ENCODE measurements at places on chromosomes 13 and 19.

DNA sequence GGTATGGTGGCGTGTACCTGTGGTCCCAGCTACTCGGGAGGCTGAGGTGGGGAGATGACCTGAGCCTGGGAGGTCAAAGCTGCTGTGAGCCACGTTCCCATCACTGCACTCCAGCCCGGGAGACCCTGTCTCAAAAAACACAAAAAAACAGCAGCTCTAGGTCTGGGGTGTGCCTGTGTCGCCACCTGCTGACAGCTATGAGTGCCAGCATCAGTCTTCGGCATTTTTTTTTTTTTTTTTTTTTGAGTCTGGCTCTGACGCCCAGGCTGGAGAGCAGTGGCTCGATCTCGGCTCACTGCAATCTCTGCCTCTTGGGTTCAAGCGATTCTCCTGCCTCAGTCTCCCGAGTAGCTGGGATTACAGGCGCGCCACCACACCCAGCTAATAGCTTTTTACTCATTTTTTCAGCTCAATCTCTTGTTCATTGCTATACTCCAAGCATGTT lies 10.1 kb downstream of the AP2S1 start:
- DNase-seq, result peak; percentile 56

GRCh38 chr13:114258589-114258988 lies 22.8 kb upstream of the UPF3A start:
- DNase-seq, result no peak

DNA sequence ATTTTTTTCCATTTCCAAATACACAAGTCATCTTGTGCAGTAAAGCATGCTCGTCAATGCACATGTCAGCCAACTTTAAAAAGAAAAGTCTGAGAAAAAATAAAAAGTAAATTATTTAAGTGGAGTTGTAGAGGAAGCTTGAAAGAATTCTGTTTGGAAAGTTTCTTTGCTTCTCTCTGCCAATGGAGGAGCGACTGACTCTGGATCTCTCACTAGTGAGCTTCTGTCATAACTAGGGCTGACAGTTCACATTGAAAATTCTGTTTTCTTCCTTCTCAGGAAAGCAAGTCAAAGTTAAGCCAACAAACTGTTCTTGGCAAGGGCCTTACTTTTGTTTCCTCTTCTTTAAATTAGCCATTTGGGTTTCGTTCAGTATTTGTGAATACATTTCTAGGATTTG lies 298.2 kb downstream of the POU4F1 start:
- DNase-seq, result no peak

DNA sequence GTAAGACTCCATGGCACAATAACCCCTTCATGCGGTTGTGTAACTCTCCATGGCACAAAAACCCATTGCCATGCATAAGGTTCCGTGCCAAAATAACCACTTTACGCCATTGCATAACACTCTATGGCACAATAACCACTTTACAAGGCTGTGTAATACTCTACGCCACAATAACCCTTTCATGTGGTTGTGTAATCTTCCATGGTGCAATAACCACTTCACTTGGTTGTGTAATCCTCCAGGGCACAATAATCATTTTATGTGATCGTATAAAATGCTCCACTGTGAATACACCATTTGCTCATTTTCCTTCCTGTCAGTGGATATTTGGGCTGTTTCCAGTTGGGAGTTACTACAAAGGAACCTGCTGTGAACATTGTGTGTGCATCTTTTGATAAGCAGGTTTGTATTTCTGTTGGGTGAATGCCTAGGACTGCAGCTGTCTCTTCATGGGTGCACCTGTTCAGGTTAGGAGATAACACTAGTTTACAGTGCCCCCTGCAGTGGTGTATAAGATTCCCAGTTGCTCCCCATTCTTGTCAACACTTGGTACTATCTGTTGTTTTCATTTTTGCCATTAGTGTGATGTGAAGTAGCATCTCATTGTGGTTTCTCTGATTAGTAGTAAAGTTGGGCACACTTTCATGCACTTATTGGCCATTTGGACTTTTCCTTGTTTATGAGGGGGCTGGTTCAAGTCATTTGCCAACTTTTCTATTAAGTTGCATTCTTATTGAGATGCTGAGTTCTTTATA lies 21.1 kb upstream of the ZSCAN18 start:
- DNase-seq, result no peak

DNA sequence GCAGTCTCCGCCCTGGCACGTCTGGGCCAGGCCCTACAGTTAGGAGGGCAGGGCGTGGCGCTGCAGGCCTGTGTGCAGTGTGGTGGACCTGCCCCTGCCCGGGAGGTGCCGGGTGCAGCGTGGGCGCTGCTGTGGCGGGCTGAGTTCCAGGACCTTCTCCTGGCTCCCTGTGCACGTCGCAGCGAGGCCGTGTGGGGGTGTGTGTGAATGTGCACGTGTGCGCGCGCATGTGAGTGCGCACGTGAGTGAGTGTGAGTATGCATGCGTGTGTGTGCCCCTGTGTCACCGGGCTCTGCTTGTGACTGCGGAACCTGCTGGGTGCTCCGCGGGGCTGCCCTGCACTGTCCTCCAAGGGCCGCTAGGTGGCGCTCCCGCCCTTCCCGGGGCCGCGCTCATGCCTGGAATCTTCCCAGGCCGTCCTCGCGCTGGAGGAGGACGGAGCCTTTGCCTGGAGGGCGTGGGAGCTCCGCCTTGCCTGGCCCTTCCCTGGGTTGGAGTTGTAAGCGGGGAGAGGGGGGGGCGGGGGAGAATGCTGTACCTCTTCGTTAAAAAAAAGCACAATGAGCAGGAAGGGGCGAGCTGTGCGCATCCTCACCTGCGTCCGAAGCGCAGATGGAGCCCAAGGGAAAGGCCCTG lies 79.3 kb downstream of the KDM4B start:
- DNase-seq, result peak; percentile 42

DNA sequence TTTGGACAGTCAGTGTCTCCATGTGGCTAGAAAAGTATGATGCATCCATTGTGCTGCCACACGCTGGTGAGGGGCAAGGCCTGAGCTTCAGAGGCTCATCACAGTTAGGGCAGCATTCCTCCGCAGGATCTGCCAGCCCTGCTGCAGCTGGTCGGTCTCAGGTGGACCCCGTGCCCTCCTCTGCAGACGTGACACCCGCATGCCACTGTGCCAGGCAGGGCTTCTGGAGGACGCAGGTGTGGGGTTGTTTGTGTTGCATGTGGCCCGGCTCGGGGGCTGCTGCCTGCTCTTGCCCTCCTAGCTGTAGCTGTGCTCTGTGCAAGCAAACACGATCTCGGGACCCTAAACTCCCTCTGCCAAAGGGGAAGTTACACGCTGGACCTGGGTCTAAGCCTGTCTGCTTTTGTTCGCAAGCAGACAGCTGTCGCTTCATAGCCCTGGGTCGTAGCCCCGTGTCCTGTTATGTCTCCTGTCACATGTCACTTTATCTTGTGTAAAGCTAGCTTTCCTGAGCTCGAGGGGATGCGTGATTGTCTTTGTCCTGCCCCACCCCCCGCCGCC lies 45.3 kb downstream of the SLC7A9 start:
- no peak for DNase-seq

GRCh38 chr13:62113179-62113578 lies 697.5 kb upstream of the PCDH20 start:
- DNase-seq, result no peak

GRCh38 chr19:19558055-19558454 lies 20.0 kb downstream of the CILP2 start:
- DNase-seq, result no peak

- DNase-seq, result no peak
These were observed 424.1 kb upstream of the DACH1 start for GRCh38 chr13:72290962-72291681.

DNA sequence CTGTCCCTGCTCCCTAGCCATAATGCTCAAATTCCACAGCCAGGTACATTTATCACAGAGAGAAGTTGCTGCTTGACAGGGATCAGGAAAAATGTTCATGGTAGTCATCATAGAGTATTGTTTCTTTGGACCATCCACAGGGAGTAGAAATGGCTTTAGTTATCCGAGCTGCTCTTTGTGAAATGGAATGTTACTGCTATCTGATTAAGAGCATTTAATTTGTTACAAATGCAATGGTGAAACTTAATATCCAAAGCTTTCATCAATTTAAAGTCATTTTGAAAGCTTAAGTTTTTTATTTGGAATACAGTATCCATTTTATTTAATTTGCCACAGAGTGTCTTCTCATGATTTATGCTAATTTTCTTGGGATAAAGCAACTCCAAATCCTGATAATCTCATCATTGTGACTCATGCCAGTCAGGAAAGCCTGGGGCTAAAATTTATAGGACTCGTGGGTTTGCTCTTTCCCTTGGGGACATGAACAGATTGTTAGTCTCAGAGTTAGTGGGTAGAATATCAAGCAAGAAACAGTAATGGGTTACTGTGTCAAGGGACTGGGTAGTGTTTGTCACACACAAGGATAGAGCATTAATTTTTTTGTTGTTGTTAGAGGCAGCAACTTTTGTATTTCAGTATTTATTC lies 59.8 kb downstream of the SCEL start:
- DNase-seq, result no peak

DNA sequence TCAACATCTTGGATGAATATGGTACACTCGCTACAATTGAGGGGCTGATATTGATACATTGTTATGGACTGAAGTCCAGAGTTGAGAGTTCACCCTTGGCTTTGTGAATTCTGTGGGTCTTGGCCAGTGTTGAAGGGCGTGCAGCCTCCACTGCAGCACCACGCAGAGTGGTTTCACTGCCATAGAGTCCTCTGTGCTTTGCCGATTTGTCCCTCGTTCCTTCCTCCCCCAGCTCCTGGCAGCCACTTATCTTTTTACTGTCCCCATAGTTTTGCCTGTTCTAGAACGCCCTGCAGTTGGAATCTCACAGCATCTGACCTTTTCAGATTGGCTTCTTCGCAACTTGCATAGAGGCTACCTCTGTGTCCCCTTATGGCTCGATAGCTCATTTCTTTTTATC lies 57.3 kb upstream of the IRS2 start:
- no peak for DNase-seq

DNA sequence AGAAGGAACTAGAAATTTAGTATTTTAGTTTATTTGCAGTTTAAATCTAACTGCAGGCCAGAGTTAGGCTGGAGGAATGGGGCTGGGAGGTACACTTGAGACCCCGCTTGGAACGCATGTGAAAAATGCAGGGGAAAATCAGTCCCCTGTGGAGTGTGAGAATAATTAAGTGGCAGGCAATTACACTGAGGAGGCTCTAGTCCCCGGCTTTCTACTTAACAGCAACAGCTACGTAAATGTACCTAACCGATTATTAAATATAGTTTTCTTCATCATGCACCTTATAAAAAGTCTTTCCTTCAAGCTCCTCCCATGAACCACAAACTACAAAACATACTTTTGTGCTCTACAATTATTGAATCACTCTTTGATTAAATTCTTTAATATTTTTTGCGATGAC lies 804 bp downstream of the ZNF708 start:
- no peak for DNase-seq

DNA sequence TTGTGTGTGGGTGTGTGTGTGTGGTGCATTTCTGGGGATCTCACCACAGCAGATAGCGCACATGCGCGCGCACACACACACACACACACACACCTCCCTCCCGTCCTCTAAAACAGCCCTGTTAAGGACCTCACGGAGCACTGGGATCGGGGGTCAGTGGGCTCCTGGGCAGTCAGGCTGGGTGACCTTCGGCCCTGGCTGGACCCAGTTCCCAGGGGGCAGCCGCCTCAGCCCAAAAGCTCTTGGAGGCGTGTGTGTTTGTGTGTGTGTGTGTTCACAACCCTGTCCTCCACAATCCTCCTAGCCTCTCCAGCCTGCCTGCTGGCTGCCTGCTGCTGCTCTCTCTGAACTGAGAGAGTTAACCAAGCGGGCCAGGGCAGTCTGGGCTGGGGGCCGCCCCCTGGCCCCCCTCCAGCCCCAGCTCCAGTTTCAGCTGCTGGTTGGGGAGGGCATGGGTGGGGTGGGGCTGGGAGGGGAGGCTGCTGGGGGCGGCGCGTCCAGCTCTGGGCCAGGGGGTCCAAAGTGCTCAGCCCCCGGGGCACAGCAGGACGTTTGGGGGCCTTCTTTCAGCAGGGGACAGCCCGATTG lies at the start of gene FXYD1:
TSS of gene FXYD1 (plus strand) at position 520 of the 588 bp plus-strand sequence. CDS start 1,256 bp downstream, outside the sequence.
- DNase-seq, result no peak

- no peak for DNase-seq
These were observed 81.2 kb upstream of the STK24 start for GRCh38 chr13:98658131-98658530.
